ENCODE measurements at places on chromosomes 16 and 17.

DNA sequence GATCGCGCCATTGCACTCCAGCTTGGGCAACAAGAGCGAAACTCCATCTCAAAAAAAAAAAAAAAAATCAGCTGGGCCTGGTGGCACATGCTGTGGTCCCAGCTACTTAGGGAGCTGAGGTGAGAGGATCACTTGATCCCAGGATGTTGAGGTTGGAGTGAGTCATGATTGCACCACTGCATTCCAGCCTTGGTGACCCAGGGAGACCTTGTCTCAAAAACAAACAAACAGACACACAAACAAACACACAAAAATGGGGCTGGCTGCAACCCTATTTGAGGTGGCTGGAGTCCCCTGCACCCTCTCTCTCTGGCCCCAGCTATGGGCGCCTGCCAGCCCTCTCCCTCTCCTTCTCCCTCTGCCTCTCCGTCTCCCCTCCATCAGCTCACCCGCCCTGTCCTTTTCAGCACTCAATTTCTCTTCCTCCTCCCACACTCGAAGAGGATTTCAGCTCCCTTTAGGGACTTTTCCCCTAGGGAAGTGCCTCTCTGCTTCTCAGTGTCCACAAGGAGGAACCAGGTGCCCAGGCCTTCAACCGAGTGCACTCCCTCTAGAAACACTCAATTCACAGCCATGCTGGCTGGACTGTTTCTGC lies 17.5 kb upstream of the TFAP4 start:
- DNase-seq, result no peak

DNA sequence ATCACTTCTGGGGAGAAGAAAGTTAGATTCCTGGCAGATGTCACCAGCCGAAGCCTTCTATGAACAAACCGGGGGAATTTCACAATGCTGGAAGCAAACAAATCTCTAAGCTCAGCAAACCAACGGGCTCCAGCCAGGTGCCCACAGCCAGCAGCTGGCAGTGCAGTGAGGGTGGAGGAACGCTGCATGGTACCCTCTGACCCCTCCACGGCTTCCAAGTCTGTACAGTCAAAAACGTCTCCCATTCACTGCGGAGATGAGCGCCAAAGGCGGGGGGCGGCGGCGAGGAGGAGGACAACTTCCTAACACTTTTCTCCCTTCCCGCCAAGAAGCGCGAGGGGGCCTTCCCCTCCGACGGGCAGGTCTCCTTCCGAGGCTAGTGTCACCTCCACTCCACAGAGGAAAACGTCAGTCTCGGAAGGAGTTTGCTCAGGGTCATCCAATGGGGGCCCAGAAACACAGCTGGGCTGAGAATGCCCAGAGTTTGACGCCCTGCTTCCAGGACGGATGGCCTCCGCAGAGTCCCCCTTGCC lies 924 bp downstream of the ZNF598 start:
- DNase-seq, result no peak

- no peak for DNase-seq
These were observed 21.9 kb downstream of the GPR142 start for GRCh38 chr17:74389084-74389753.

DNA sequence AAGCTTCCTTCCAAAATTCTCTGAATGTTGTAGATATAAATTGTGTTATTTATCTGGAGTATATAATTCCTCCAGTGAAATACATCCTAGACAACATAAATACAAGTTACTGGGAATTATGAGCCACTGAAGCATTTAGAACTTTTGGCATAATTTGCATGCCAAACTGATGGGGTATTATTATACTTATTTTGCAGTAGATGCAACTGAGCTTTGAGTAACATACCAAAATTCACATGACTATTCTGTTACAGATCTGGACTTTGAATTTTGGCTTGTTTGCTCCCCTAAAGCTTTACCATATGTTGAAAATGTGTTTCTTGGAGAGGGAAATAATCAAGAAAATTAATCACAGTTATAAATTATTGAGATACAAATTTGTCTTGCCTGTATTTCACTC lies 372.5 kb downstream of the CDH11 start:
- no peak for DNase-seq

GRCh38 chr17:36494674-36495073 lies 8.2 kb downstream of the ZNHIT3 start:
- DNase-seq, result no peak

Data from T follicular helper cell (primary cell).